ENCODE measurements at places on chromosomes 13 and 19.
A peak's percentile ranks its signal among the peaks of the same experiment; 100 is the strongest.

- peak; percentile 85 for DNase-seq
These were observed 6.0 kb upstream of the PRR19 start for GRCh38 chr19:42295831-42296525.

GRCh38 chr19:30890033-30890432 is 459.2 kb downstream of the TSHZ3 start:
- DNase-seq: no peak

- no peak for DNase-seq
These were observed 34.2 kb downstream of the MBNL2 start for GRCh38 chr13:97256343-97256783.

GRCh38 chr19:46297700-46298478 is 1.0 kb downstream of the HIF3A start:
- DNase-seq: no peak

DNA sequence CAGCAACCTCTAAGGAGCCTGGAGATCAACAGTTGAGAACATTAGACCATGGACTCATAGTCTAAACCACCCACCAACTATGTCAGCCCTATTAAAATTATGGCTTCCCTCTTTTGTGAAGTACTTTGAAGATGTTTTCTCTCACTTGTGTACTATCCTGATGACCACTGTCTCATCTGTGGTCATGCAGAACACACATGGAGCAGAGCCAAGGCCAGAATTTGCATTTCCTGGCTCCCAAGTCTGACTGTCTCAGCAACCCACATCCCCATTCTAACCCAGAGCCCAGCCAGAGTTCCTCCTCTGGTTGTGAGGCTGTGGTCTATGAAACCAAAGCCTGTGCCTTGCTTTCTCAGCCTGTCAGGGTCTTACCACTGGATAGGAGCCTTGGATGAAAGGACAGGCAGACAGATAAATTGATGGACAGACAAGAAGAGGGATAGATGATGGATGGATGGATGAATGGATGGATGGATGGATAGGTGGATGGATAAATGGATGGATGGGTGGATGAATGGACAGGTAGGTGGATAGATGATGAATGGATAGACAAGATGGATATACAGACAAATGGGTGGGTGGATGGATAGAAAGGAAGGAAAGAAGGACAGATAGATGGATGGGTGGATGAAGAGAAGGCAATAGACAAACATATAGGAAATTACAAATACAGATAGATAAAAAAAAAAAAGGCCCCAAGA is 35.4 kb downstream of the ZNF557 start:
- DNase-seq: no peak

DNA sequence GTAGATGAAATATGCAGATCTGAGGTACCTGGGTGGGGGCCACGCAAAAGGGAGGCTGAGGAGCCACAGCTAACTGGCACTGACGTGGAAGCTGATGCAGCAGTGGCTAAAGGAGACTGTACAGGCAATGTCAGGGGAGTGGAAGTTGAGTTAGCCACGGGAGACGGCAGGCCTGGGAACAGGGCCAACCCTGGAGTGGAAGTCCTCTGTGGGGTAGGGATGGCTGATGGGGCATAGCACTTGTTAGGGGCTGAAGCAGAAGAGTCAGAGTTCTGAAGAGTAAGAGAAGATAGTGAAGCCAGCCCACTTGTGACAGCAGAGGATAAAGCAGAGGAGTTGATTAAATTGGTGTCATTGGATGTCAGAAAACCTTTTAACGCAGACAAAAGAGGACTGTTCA is 22.8 kb upstream of the STOML3 start:
- no peak for DNase-seq

All from naive thymus-derived CD8-positive, alpha-beta T cell (primary cell).